Putamen (tissue), 1 donor: ENCODE measurements at places on chromosomes 11 and 22.

- DNase-seq, result no peak
These were observed 1539.4 kb upstream of the TENM4 start for GRCh38 chr11:80980227-80980626.

GRCh38 chr11:93143186-93143585 is 54.6 kb downstream of the SLC36A4 start:
- no peak for DNase-seq

- no peak for DNase-seq
These were observed 22.9 kb upstream of the ABTB2 start for GRCh38 chr11:34380696-34381095.

GRCh38 chr11:41247621-41248020 is 211.8 kb downstream of the LRRC4C start:
- DNase-seq, result no peak

GRCh38 chr11:127485541-127485940 is 485.0 kb upstream of the KIRREL3 start:
- no peak for DNase-seq

DNA sequence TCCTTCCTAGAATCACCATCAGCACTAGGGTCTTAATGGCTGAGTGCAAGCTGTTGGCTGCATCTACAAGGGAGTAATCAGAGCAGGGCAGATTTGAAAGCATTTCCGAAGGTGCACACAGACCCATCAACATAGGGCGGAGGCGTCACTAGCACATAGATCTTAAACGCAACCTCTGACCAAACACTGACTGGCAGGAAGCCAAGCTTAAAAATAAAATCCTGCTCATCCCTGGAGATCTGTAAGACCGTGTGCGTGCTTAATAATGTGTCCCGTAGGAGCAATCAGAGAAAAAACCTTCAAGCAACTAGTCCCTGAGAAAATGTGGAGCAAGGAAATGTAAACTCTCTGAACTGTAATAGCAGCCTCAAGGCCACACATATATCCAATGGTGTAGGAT is 470.5 kb downstream of the ETS1 start:
- no peak for DNase-seq

DNA sequence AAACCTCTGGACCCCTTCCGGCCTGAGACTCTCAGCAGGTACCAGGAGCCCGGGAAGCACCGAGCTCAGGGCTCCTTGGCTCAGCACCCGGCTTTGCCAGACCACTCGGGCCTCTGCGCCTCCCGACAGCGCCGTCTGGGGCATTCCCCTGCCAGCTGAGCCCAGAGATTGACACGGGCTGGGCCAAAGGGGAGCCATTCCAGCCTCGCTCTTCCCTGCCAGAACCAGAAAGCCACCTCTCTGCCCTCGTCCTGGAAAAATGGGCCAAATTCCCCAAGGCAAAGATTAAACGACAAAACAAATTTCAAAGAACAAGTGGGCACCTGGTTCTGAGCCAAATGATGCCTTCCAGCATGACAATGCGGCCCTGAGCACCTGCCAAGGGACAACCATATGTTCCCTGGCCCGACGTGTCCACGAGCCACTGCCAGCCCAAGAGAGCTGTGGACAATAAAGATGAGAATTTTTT is 59.3 kb downstream of the CELSR1 start:
- DNase-seq, result no peak

- DNase-seq, result no peak
These were observed 120.1 kb upstream of the LRRC4C start for GRCh38 chr11:41579546-41579945.

DNA sequence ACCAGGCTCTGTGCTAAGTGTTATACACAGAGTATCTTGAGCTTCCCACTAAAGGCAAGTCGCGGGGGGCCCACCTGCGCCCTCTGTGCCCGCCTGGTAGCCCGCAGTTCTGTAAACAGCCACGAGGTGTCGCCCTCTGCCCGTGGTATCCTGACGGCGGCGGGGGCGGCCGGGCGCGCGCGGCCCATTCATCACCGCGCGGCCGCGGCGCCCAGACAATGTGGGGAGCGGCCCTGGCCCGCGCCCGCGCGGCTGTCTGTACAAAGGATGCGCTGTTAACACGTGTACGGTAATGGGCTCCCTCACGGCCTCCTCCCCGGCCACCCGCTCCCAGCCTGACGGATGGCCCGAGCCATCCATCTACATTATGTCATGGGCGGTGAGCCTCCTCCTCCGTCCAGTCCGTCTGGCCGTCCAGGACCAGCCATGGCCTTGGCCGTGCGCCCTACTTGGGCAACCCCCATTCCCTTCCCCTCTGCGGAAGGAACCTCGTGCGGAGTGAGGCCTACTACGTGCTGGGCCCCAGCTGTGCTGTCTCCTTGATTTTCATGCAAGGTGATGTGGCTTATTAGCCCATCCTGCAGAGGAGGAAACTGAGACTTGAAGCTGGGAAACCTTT is 99.4 kb downstream of the MIAT start:
- DNase-seq, result peak; percentile 42

GRCh38 chr11:64767344-64768299 is 7.8 kb upstream of the PYGM start:
- DNase-seq, result no peak

DNA sequence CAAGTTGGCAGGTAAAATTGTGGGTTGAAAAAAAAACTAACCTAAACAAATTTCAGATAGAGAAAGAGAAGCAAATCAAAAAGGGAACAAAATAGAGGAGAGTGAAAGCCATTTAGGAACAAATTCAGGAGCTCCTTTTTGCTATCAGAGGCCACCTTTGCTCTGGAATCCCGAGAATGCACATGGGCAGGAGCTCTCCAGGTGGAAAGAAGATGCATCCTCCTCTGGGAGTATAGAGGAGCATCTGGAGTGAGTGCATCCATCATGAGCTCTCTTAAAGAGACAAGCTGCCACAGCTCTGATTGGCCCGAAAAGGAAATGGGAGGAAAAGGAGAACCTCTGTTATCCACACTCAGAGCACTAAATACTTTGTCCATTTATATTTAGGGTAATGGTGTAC is 26.3 kb downstream of the MRGPRX1 start:
- no peak for DNase-seq

- no peak for DNase-seq
These were observed 5.7 kb upstream of the LIN7C start for GRCh38 chr11:27512238-27512637.
